ENCODE measurements at places on chromosomes 6 and 20. TPM values are rescaled to one million over a fixed set of nuclear protein-coding genes. Genes with fewer than 3 reads are reported as not detected.

Gene MYBL2
- 6.4 TPM for polyA plus RNA-seq

Gene HLA-DRA
- polyA plus RNA-seq = not detected

Gene UNC93A
- polyA plus RNA-seq = not detected

Gene STX11
- polyA plus RNA-seq = 0.90 TPM

Gene ARFGEF3
- 0.27 TPM for polyA plus RNA-seq

Gene NKX2-2
- polyA plus RNA-seq = not detected

Gene AARS2
- 4.5 TPM for polyA plus RNA-seq

Gene SRMS
- polyA plus RNA-seq = not detected

Gene DTNBP1
- 19.1 TPM for polyA plus RNA-seq

Gene CASS4
- 0.50 TPM for polyA plus RNA-seq

DNA sequence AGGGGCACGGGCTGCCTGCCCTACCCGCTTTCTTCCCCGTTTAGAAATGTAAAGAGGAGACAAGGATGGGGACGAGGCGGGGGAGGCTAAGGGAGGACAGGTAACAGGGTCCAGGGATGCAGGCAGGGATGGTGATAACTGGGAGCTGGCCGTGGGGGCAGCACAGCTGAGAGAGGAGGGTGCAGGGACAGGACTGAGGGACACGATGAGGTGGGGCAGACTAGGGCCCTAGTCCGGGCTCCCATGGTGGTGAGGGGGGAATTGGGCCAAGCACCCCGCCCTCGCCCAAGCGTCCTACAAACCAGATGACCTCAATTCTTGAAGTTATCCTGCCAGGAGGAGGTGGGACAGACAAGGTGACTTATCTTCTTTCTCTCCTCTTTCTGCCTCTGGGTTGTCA lies 44.4 kb upstream of the MDFI start:
- no peak for DNase-seq

DNA sequence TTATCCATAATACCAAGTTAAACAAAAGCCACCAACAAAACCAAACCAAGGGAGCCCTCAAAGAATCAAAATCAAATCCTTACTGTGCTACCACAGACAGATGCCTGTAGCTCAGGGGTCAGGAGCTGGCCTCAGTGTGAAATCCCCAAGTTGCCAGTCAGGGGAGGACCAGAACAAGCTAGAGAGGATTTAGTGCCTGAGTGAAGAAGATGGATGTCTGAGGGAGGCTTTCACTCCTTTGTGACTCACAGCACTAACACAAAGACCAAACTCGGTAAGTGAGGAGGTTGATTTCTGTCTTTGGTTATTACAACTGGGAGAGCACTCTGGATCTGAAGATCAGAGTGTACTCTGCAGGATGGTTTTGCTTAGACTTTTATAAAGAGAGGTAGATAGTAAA lies 189.9 kb upstream of the ZNF184 start:
- no peak for DNase-seq

DNA sequence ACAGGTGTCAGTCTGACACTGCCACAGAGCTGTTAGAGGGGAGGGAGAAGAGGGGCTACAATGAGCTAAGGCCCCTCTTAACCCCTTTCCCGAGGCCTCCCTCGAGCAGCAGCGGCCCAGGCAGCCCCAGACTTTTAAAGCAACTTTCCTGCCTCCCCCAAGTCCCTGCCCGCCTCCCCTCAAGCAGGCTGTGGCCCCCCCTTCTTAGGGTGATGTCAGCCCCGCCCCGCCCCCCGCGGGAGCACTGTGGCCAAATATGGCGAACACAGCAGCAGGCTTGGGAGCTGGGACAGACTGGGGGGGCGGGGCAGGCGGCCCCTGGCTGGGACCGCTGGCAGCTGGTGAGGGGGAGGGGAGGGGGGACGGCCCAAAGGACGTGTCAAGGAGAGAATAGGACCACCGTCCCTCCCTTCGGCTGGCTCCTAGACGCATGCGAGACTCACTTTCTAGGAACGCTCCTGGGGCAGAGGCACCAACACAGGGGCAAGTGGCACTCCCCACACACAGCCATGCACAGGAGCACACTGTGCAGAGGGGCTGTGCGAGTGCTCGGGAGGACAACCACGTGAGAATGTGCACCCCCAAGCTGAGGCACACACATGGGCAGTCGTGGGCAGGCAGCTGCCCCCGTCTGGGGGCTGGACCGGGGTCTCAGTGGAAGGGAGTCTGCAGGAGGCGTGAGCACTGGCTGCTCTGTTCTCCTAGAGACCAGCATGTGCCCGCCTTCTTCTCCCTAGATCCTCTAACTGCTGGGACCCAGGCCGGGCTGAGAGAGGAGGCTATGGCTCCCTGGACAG lies 6.7 kb downstream of the TEAD3 start:
- DNase-seq = no peak

DNA sequence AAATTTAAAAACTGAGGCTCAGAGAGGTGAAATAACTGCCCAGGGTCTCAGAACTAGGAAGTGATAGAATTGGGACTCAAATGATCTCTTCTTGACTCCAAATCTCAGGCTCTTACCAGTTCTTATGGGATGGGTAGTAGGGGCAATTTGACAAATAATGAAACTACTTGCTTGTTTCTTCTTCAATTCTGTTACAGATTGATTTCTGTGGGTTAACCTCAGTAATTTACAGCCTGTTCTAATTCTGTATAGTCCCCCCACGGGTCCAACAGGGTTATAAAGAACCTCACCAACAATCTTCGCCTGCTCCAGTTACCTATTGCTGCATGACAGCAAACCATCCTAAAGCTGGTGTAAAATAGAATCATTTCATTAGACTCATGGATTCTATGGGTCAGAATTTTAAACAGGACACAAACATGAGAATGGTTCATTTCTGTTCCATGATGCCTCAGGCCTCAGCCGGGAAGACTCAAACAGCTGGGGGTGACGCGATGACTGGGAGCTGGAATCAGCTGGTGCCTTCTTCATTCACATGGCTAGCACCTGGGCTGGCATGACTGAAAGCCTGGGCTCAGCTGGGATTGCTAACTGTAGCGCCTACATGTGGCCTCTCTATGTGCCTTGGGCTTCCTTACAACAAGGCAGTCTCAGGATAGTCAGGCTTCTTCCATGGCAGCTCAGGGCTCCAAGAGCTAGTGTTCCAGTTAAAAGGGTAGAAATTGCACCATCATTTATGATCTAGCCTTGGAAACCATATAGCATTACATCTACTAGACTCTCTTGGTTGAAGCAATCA lies 6.6 kb upstream of the WFDC2 start:
- no peak for DNase-seq

- peak; percentile 94 for DNase-seq
Measured at GRCh38 chr6:134826889-134827737, 122.8 kb downstream of the ALDH8A1 start.

GRCh38 chr6:167759912-167760311 lies 66.8 kb upstream of the AFDN start:
- DNase-seq = no peak

DNA sequence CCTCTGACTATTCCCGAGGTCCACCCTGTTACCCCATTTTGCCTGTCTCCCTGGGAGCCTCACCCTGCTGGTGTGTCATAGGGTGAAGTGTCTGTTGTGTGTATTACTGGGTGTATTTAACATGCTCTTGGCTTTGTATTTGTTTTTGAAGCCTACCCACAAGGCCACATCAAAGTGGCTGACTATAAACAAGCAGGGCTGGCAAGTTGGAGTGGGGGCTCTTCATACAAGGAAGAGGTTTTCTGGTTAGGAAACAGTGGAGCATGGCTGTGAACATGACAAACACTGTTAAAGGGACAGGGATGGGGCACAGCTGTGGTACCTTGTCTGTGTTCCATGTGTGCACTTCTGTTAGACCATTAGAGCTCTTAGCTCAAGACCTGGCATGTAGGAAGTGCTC lies 26.3 kb downstream of the HECA start:
- DNase-seq = peak; percentile 8

- DNase-seq = no peak
Measured at GRCh38 chr6:150075034-150075421, 6.1 kb upstream of the ULBP3 start.

GRCh38 chr6:125547381-125547780 lies 202.1 kb upstream of the HEY2 start:
- DNase-seq = no peak

DNA sequence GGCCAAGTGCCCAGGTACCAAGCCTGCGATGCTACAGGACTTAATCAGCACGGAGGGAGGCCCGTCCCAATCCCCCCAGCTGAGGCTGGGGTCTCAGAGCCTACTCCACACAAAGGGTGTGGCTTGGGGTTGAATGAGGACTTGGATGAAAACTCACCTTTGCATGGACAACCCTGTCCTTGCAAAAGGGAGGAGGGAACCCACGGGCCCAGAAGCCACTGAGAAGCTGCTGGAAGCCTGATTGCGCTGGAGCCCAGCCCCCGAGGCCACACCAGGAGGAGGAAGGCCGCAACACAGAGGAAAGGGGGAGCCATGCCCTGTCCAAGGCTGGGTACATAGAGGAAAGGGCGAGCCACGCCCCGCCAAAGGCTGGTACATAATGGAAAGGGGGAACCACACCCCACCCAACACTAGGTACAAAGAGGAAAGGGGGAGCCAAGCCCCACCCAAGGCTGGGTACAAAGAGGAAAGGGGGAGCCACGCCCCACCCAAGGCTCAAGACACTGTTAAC lies 158.8 kb downstream of the DLL1 start:
- DNase-seq = no peak

- DNase-seq = no peak
Measured at GRCh38 chr6:165557674-165558073, 105.4 kb downstream of the PDE10A start.

- no peak for DNase-seq
Measured at GRCh38 chr6:37260040-37260439, 2.1 kb upstream of the TMEM217 start.

GRCh38 chr6:52612336-52613054 lies 35.6 kb upstream of the TRAM2 start:
- DNase-seq = no peak

DNA sequence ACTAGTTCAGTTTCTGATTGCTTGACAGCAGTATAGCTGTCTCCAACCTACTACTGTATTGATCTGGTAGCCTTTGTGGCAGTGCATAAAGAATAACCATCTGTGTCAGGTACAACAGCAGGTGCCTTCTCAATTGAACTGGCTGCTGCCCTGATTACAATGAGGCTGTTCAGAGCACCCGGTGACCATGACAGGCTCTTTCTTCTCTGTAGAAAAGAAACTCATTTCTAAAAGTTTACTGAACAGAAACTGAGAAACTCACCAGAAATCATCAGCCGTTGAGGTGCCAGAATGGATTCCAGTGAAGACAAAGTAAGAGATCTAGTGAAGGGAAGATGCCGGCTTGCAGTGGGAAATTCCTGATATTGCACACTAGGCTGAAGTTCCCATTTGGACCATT lies 954.4 kb downstream of the PHF3 start:
- no peak for DNase-seq

GRCh38 chr20:33299111-33299603 lies 16.1 kb downstream of the BPIFB1 start:
- no peak for DNase-seq

DNA sequence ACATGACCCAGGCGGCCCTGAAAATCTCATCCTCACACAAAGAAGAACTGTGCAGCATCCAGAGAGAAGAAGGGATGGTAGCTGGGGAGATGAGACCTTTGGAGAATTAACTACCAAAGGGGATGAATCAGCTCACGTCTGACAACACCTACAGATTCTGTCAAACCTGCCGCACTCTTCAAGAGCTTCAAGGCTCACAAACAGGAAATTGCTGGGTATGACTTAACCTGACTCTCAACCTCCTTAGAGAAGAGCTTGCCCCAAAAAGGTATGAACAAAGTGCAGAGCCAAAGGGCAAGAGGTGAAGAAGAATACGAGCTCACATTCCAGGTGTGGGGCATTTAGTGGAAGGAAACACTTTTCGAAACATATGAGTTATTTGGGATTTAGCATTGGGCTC lies 139.8 kb downstream of the BACH2 start:
- DNase-seq = no peak

DNA sequence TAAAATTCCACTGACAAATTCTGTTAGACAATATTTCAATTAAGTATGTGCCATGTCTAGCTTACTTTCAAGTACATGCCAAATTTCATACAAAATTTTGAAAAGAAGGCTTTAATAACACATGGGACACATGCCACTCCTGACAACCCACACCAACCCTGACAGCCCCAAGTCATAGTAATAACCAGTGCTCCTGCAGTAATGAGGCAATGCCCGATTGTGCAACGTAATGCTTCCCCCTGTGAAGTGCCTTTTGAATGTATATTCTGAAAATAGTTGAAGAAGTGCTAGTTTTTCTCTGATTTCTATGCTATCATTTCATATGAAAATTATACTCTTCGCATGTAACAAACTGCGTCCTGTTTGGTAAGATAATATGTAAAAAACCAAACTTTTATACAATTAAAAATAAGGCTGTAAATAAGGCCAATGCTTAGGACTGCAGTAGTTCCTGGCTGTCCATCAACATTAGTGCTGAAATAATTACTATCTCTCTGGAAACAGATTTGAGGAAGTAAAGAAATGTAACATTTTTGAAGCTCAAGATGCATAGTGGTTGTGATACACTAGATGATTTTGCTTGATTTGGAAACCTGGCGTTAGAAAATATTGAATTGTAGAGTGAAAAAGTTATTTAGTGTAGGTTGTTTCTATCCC lies 125.8 kb upstream of the BCLAF1 start:
- no peak for DNase-seq

- no peak for DNase-seq
Measured at GRCh38 chr6:90118581-90118980, 178.1 kb downstream of the BACH2 start.

DNA sequence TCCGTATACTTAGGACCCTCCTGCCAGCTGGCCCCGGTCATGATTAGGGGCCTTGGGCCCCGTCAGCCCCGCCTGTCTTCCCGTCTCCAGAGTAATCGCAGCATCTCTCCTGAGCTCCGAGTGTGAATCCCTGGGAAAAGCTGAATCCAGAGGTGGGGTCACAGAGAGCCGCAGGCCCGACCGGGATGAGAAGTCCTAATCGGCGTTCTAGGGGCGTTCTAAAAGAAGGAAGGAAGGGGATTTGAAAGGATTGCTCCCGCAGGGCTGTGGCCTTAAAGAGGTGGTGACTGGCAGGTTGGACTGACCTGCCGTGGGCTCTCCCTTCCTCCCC lies 371 bp downstream of the HMGN4 start:
- DNase-seq = no peak

- DNase-seq = no peak
Measured at GRCh38 chr20:507761-508332, 35.7 kb downstream of the CSNK2A1 start.

DNA sequence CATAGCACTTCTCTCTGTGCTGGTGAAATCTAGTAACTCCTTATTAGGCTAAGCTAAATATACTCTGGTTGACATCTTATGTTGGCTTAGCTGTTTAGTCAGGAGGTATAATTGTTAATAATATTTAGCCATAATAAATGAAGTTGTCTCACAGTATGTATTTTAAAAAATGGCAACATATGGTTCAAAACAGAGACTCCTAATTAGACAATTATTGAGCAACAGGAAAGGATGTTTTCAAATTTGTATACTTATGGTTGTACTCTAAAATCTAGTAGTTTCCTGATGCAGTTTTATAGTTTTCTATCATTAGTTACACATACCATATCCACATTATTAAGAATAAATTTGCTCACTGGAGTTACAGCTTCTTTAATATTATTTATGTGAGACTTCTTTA lies 150.2 kb downstream of the BCKDHB start:
- no peak for DNase-seq
